ENCODE measurements at places on chromosomes 13 and 19. TPM values are rescaled to one million over a fixed set of nuclear protein-coding genes. Genes with fewer than 3 reads are reported as not detected.

DNA sequence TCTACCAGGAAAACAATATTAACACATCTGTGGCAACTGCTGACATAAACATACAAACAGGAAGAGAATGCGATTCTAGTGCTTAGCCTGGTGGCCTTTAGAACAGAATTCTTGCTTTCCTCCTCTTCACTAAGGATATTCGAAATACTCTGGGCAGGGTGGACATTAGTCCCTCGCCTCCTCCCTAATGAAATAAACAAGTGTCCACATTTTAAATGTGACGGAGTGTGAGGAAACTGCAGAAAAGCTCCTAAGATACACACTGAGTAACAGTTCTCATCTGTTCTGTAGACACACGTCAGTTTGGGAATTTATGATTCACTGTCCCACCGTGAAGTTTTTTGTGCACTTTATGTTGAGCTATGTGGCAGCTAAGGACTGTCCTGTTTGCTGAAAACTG is 639 bp downstream of the STARD13 start:
- no peak for DNase-seq

- DNase-seq, result peak; percentile 38
Measured at GRCh38 chr19:19040417-19040816, 7.0 kb downstream of the ARMC6 start.

GRCh38 chr13:34364633-34365032 is 546.7 kb downstream of the RFC3 start:
- DNase-seq, result no peak

DNA sequence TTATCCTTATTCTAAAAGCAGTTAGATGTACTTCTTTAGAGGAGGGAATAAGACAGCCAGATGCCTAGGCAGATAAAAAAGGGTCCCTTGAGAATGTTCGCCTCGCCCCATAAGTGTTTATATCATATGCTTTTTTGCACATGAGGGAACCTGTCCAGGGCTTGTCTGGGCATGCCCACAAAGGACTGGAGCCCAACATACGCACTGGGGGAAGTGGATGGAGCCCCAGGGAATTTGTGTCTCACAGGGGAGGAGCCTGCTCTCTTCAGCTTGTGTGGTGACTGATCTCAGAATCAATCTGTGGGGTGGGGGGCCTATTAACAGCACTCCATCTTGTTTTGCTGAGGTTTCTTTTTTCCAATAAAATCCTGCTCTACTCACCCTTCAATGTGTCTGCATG is 22.6 kb downstream of the MED4 start:
- DNase-seq, result no peak

DNA sequence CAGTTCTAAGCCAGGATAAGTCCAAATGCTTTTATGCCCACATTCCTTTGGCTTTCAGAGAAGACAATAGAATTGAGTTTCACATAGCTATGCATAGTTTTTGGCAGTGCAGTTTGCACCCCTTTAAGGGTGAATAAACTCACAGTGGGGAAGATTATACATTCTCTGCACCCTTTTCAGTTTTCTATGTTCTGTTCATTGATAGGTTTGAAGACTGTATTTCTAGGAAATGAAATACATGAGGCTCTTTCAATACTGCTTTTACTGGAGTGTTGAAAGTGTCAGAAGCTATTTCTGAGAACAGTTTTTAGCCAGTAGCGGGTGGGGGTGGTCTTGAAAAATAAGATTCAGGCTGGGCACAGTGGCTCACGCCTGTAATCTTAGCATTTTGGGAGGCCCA is 46.2 kb downstream of the IPO5 start:
- DNase-seq, result no peak

GRCh38 chr13:110812869-110813645 is 99.6 kb downstream of the ING1 start:
- no peak for DNase-seq

DNA sequence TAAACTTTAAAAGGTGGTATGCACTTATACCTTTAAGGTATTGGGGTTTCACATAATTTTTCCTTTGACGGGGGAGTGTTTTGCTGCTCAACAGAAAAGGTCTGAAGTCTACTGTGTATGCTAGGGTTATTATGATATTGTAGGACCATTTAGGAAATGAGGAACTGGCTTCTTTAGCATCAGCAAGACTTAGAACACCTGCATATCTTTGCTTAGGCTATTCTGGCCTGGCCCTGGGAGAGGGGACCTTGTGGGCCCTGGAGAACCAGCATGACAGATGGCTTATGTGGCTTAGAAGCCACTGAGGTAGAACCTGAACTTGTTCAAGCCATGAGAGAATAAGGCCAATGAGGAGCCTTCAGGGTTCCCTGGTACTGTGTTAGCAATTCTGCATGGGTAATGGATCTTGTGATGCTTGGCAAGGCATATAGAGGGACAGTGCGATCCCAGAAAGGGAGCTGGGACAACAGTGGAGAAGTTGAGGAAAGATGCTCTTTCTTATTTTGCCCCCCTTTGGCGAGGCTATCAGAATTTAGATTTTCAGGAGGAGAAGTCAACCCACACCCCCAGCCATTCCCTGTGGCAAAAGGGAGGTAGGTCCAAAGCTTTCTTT is 4.3 kb downstream of the RGCC start:
- no peak for DNase-seq

DNA sequence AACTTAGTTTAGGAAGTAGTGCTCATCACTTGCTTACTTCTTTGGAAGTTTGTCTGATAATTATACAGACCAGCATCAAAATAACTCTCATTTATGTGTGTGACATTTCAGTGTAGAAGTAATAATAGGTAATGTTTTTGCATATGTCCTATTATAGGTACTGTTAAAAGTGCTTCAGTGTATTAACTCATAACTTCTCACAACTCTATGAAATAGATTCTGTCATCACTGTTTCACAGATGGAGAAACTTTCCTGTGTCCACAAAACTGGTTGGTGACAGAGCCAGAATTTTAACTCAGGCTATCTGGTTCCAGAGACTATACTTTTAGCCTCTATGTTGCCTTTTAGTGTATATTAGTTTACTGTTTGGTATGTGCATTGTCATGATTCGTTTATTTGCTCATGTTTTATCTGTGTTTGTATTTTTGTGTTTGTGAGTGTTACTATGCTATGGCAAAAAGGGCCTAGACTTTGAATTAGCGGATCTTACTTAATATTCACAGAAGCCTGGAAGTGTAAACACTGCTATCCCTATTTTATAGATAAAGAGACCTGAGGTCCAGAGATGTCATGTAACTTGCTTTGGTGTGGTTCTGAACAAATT is 12.7 kb downstream of the LPAR6 start:
- no peak for DNase-seq

DNA sequence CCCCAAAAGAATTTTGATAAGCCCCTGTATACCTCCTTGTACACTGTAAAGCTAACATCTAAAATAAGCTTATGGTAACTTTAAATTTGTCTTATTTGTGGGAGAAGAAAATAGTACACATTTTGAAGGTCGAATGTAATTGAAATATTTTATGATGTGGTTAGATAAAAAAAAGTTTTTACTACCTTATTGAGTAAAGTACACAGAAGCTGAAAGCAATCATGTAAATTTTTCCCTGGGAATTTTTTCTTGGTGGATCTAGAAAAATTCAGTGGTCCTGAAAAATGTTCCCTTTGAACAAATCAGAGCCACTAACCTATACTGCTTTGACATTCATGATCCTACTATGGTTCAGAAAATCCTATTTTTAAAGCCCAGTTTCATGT is 46.9 kb downstream of the SIPA1L3 start:
- DNase-seq, result no peak

DNA sequence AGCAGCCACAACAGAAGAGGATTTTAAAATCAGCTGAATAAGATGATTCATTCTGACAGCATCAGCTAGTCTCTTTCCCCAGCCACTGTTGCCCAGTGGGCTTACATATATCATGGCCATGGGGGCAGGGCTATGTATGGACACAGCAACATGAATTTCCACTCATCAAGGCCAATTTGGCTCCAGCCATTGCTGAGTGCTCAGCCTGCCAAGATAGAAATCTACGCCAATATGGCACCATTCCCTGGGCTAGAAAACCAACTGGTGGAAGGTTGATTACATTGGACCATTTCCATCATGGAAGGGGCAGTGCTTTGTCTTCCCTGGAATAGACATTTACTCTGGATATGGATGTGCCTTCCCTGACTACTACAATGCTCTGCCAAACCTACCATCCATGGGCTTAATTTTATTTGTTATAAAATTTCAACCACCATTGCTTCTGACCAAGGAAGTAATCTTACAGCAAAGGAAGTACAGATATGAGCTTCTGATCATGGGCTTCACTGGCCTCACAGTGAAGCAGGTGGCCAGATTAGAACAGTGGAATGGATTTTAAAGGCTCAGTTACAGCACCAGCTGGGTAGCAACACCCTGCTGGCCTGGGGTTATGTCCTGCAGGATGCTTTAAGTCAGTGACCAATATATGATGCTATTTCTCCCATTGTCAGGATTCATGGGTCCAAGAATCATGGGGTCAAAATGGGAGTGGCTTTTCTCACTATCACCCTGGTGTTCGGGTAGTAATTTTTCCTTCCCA is 9.8 kb upstream of the ALOX5AP start:
- DNase-seq, result no peak

GRCh38 chr19:7853770-7854128 is 20.4 kb downstream of the PRR36 start:
- DNase-seq, result no peak

DNA sequence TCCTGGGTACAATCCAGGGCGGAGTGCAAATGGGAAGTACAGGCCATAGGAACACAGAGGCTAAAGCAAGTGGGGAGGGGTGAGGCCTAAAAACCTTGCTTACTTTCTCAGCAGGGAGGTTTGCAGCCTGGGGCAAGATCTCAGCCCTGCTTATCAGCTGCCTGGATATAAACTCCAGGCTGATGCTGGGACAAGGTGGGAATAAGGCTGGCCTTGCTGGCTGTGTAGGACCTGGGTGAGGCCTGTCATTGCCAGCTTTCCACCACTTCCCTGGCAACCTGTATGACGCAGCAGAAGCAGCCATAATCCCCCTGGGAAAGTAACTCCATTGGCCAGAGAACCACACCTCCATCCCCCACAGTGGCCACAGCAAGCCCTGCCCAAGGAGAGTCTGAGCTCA is 279.1 kb upstream of the ATXN8OS start:
- DNase-seq, result no peak

- peak; percentile 88 for DNase-seq
Measured at GRCh38 chr19:10762656-10763055, 44.8 kb downstream of the DNM2 start.

GRCh38 chr19:1166872-1167573 is 7.0 kb downstream of the SBNO2 start:
- no peak for DNase-seq

DNA sequence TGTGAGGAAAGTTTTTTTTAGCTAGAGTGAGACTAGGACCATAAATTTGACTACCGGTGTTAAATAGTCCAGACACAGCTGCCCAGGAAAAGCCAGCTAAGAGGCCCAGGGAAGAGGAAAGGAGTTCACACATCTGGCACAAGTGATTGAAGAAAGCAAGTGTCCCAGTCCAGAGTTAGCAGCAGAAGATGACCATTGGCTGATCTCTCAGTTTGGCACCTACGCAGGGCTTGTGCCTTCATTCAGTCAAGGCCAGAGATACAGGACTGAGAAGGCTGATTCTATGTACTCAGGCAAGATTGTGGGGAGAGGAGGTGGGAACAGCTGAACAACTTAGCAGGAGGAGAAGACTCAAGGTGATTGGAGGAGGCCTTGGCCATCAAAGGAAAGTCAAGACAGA is 575.0 kb upstream of the KLF12 start:
- DNase-seq, result no peak

DNA sequence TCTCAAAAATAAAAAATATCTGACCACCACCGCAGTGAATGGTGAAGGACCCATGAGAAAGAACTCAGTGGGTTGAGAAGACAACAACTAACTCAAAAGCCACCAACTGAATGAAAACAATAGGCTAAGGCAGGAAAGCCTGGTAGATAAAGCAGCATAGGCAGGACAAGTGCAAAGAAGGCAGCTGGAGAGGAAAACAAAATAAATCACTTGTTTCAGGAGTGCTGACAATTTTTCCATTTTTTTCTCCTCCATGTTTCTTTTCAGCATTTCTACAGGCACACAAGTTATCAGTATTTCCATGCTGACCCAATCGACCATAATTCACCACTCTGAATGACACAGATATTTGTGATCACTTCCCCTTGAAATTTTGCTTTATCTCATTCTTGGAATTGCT is 597.8 kb downstream of the LIG4 start:
- DNase-seq, result no peak

DNA sequence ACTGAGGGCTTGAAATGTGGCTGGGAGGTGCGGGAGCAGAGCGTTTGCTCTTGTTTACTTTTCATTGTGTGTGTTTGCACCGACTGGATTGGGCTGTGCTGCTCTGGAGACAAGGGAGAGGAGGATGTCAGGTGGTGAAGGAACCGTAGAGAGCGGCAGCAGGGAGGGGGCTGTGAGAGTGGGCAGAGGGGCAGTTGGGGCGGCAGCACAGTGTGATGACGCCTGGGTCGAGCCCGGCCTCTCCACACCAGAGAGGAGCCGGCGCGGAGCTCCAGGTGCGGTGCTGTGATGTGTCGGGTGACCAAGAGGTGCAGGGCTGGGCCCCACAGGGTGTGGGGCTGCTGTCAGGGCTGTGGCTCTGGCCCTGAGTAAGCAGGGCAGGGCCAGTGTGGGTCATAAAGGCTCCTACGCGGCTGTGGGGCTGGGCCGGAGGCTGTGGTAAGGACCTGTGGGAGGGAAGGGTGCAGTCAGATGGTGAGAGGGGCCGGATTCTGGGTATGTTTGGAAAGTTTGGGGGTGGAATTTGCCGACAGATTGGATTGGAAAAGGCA is 10.5 kb downstream of the NAXD start:
- peak; percentile 76 for DNase-seq

DNA sequence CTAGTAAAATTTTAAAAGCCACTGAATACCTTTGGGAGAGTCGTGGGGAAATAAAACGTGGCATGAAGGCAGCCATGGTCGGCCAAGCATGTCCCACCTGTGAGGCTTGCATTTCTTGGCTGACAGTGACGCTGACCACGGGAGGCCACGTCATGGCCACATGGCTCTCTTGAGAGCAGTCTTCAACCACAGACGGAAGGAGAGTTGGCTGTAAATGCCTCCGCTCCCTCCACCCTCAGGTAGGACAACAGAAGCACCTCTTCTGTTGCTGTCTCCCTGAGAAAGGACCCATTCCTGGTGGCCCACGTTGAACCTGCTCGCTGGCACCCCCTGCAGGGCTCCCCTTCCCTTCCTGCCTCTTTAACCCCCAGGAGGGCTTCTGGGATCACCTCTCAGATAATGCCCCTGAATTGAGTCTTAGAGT is 10.6 kb upstream of the LRRC25 start:
- peak; percentile 82 for DNase-seq

NR2C2AP gene
- 8.1 TPM for total RNA-seq

NLRP11 gene
- total RNA-seq, result 0.07 TPM

ATP8A2 gene
- total RNA-seq, result 0.64 TPM

CLPTM1 gene
- 165 TPM for total RNA-seq

LILRB1 gene
- total RNA-seq, result 2.1 TPM

TJP3 gene
- total RNA-seq, result 296 TPM
